ENCODE measurements at places on chromosomes 1 and 21. TPM values are rescaled to one million over a fixed set of nuclear protein-coding genes. Genes with fewer than 3 reads are reported as not detected.

Gene OLIG2
- total RNA-seq = not detected

Gene NUP210L
- total RNA-seq = 0.15 TPM

Gene PLPP3
- 2.9 TPM for total RNA-seq

Gene PROK1
- not detected for total RNA-seq

Gene TMEM79
- total RNA-seq = 11.5 TPM

Gene TMEM52
- 0.69 TPM for total RNA-seq

Gene KANK4
- not detected for total RNA-seq

Gene MYOG
- not detected for total RNA-seq

Gene ARTN
- total RNA-seq = 0.53 TPM

- no peak for DNase-seq
Measured at GRCh38 chr1:57311411-57311810, 112.4 kb downstream of the DAB1 start.

- DNase-seq = peak; percentile 87
Measured at GRCh38 chr1:9654834-9655723, 3.5 kb downstream of the PIK3CD start.

DNA sequence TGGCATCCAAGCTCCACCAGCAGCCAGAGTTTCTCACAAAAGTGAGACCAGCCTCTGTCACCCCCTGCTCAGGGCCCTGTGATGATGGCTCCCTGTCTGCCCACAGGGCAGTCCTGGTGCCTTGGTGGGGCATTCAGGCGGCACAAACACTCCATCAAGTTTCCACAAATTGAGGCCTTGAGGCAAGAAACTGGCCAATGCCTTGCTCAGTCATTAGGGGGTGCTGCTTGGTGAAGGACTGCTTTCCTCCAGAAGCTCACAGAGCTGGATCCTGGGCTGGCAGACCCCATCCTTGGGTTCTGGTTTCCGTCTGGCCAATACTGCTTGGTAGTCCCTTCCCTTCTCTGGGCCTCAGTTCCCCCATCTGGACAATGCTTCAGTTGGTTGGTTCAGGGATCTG, 12.5 kb upstream of the AHDC1 start:
- peak; percentile 22 for DNase-seq

GRCh38 chr1:12567288-12567819, 50.7 kb downstream of the DHRS3 start:
- DNase-seq = no peak

DNA sequence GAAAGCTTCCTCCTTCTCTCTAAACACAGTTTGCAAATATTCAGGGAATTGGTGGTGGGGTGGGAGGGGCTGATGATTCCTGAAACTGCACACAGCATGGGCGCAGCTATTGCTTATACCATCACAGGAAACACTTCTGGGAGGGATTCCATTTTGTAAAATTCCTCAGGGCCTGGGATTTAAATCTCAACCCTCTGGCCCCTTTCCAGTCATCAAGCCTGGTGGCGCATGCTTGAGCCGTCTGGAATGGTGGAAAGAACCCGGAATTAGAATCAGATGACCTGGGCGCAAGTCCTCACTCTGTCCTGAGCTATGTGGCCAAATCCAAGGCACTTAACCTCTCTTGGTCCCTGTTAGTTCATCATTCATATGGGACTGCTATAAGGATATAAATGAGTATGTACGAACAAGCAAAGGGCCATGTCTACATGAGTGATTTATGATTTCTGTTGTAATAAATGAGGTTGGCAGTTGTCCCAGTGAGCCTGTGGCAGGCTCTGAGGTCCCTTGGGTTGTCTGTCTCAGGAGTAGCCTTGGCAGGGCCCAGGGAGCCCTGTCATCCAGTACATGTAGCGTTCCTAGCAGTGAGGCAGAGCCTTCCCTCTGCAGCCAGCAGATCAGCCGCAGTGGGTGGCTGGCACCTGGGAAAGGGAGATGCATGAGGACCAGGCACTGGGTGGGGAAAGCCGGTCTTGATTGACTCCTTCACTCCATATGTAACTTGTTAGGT, 72.0 kb downstream of the MAN1C1 start:
- no peak for DNase-seq

GRCh38 chr1:231337043-231337471, 595 bp downstream of the EXOC8 start:
- DNase-seq = no peak

GRCh38 chr1:53361541-53361961, 33.7 kb upstream of the LRP8 start:
- no peak for DNase-seq

GRCh38 chr21:14056771-14057191, 154.0 kb downstream of the LIPI start:
- DNase-seq = no peak

GRCh38 chr1:35164893-35165292, 28.1 kb downstream of the SFPQ start:
- DNase-seq = no peak

DNA sequence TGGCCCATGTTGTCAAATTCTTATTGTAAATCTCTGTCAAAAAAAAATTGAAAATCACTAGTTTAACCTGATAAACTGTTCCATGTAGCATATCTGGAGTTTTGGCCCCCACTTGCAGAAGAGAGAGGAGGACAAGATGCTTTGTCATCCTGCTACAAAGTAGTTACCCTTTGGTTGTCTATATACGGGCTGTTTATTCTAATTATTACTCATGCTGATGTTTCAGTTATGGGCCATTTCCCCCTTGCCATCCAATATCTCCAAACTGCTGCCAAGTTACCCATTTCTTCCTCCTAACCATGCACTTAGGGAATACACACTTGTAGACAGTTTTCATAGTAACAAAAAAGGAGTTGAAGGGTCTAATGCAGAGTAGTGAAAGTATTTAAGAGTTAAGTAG, 22.6 kb downstream of the STX12 start:
- no peak for DNase-seq

DNA sequence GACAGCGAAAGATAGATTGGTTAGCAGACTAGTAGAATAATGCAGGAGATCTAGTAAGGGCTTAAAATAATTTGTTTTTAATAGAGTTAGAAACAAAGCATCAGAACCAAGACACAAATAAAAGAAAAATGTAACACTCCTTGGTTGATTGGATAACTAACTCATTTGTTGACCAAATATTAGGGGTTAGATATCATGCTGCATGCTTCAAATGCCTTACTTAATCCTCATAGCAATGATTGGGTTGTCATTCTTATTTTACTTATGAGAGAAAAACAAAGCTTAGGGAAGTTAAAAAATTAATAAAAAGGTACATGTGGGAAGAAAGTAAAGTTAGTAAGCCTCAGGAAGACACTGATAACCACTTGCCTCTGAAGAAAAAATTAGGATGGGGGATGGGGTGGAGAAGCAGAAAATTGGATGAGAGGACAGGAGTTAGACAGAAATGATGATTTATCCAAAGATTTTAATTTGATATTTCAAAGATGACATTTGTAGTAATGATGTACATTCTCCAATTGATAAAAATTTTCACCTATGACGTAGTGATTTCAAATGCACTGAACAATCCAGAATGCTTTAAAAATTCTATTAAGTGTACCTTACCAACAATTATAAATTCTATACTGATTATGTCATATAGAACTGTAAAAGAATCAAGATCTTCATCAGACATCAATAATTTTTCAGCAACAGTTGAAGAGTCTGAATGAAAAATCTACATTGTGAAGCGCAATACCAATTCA, 374.7 kb downstream of the COL11A1 start:
- DNase-seq = no peak

DNA sequence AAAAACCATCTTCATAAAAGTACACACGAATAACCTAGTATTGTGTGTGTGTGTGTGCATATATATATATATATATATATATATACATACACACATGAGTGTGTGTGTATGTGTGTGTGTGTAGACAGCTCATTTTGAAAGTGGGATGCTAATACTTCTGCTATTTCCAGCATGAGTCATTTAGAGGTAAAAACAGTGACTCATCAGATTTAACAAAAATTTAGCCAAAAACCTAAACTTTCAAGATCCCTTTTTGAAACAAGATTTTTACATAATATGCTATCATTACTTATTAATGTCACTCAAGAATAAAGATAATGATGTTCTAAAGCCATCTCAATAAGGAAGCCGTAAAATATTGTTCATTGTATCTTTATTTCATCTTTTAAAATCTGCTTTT, 35.6 kb upstream of the ADGRL4 start:
- no peak for DNase-seq

DNA sequence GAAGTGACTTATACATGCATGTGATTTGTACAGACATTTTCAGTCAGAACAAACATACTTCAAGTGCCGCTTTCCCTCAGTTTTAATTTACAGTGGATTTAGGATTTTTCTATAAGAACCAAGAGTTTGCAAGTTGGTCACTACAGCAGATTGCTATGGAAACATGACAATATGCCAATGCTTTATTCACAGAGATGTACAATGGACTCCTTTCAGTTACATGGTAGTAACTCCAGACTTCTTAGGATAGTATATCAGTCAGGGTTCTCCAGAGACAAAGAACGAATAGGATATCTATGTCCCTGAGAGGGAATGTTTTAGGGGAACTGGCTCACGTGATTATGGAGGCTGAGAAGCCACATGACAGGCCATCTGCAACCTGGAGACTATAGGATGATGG, 27.4 kb downstream of the IFI44 start:
- DNase-seq = no peak

GRCh38 chr1:165152109-165152508, 204.4 kb downstream of the LMX1A start:
- DNase-seq = no peak

DNA sequence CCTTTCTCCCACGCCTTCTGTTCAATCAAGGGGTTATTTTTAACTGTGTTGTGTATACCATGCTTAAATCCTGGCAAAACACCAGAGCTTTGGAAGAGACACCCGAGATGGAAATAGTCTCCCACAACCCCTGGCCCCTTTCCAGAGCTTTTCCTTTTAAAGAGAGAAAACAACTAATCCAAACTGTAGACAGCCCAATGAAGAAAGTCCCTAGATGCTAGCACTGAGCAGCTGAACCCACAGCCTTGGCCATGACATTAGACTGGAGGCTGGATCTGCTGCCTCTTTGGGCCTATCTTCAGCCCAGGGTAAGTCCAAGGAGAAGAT, 64.9 kb upstream of the ARTN start:
- no peak for DNase-seq

DNA sequence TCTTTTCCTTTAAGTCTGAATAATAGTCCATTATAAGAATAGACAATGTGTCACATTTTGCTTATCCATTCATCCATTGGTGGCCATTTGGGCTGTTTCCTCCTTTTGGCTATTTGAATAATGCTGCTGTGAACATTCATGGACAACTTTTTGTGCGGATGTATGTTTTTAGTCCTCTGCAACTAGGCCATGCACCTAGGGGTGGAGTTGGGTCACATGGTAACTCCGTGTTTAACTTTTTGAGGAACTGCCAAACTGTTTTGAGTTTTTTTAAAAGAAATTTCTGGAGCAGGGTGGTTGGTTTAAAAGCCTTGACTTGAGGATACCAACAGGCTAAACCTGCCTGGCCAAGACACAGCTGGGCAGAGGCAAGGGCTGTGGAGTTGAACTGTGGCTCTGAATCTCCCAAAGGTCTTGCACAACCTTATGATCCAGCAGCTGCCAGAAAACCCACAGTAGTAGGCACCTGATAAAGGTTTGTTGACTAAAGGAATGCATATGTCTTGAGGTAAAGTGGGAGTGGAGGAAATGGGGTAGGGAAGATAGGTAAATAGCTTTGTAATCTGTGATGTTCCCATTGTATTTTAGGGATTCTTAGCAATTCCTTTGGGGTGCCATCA, 5.6 kb upstream of the RPTN start:
- DNase-seq = no peak

- DNase-seq = no peak
Measured at GRCh38 chr1:79899914-79900313, 893.4 kb upstream of the ADGRL4 start.

Data from B cell (primary cell).